H9 (cell line): ENCODE measurements at places on chromosomes 7 and 10. TPM values are rescaled to one million over a fixed set of nuclear protein-coding genes. Genes with fewer than 3 reads are reported as not detected.

The CYP3A7 gene
- total RNA-seq = not detected in 2 replicates

The CDC14C gene
- not detected in 2 replicates for total RNA-seq

- DNase-seq = no peak
These were observed 181.8 kb upstream of the CACNA2D1 start for GRCh38 chr7:82625377-82625776.

DNA sequence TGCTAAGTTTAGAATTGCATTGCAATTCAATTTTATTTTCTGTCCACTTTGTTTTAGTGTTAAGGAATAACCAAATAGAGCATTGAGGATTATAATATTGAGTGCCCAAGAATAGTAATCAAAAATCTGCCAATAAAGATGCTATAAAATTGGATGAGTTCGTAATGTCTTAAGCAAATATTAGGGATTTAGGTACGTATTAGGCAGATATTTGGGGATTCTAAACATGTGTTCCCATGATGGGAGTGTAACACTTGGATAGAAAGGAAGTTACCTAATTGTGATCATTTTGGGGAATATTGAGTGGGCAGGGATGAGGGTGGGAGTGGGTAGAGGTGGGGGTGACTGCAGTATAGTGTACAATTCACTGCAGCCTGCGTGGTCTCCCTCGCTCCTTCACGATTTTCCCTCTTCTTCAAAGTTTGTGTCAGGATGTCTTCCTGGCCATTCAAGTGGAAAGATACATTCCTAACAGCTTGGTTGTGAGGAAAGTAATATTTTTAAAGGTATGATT lies 1.3 kb upstream of the PRKG1 start:
- no peak for DNase-seq

GRCh38 chr7:149569726-149570422 lies 72.3 kb upstream of the ZNF746 start:
- peak; percentile 42 for DNase-seq

DNA sequence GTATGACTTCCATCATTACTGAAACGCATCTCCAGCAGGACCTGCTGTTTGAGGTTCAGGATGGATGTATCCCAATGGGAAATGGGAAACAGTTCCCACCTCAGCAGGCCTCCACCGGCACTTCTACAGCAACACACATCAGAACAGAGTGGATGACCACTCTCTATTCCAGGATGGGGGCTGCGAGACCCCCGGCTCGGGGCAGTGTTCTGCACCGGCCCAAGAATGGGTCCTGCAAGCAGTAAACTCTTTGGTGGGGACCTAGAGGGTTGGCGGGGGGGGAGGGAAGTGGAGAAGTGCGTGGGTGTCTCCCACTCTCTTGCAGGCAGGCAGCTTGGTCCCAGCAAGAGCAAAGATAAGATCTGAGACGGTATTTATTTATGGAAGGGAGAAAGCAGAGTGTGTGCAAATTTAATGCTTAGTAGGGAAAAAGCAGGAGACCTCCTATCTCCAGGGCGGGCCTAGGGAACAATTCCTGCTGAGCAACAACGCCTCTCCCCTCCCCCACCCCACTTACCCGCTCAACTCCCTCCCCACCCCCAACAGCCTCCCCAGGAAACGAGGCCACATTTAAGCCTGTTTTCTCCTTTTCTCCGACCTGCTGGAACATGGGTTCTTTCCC lies 4.0 kb downstream of the SFMBT2 start:
- no peak for DNase-seq

DNA sequence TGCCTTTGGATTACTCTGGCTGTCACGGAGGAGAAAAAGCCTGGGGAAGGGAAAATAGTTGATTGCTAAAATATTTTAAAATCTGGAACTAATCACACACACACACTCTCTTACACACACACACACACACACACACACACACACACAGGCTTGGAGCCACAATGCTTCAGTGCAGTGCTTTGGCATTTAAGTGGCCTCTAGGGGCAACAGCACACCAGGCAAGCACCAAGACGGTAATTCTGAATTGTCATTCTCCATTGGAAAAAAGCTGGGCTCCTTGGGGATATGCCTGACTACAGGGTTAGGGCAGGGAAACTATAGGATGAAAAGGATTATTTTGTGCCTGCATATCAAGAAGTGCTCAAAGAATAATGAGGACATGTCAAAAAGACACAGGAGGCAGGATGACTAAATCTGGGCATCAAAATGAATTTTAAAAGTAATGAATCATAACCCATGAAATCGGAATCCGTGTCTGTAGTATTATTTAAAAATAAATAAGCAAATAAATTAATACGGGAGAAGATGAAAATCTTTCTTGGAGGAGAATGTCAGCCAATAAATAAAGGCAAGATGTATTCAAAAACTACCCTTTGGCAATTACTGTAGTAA lies 30.4 kb upstream of the DDC start:
- peak; percentile 55 for DNase-seq

DNA sequence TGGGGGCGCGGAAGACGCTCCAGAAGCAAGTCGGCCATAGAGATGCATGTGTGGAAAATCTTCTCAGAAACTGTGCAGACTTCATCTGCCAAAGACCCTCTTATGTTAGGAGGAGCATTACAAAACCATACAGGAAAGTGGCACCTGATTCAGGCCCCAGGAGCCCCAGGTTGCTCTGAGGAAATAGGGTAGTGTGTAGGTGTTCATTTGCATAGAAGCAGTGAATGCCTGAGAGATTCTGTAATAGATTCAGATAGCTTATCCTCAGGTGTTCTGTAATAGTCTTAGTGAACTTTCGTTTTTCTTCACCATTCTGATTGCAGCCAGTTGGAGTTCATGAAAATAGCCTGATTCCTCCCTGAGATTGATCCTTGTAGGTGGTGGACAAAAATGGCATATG lies 106.4 kb upstream of the GJD4 start:
- DNase-seq = no peak

DNA sequence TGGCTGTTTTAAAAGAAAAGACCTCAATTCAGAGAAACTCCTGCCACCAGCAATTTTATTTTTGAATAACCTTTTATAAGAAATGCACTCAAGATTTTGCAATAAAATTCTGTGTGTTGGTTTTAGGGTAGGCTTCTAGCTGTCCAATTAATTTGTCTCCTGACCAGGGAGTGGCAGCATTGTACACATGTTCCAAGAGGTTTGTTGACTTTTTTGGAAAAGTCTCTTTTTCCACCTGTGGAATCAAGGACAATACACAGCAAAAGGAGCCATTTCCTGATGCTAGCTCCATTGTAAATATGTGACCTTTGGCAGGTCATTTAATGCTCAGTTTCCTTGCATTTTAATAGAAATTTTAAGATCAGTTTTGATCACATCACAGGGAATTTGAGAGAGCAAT lies 1.8 kb downstream of the GIMAP5 start:
- no peak for DNase-seq
